ENCODE measurements at places on chromosomes 1 and 21.

GRCh38 chr1:245129319-245130240 lies 25.2 kb upstream of the KIF26B start:
- no peak for DNase-seq

DNA sequence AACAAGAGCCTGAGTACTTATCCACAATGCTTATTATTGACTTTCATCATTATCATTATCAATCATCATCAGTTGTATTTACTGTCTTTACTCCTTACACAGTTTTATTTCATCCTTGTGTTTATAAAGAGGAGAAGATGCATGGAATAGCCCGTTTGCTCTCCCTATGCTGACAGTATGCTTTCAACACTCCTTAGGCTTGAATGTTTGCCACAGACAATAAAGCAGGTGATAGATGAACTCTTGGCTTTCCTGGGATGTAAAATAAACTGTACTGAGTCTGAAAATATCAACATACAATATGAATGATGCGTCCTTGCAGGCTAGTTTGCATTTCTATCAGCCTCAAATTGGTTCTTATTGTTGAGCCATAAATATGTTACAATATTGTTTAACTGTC lies 891.8 kb upstream of the NCAM2 start:
- no peak for DNase-seq

- peak; percentile 84 for DNase-seq
These were observed 10.3 kb upstream of the FAM20B start for GRCh38 chr1:179015396-179015795.

DNA sequence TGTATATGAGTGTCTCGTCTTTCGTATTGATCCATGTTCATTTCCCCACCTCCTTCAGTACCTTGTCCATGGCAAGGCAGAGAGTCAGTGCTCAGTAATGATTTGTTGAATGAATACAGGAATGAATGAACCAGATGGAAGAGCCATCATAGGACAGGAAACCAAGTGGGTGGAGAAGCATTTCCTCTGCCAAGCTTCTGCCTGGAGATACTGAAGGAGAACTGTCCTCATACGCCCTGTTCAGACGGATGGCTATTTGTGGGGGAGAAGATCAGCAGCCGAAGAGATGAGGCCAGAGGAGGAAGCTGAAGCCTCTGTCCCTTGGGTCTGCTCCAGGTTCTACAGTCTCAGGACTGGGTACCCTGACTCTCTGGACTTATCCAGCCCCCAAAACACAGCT lies 5.8 kb downstream of the FAM43B start:
- no peak for DNase-seq

DNA sequence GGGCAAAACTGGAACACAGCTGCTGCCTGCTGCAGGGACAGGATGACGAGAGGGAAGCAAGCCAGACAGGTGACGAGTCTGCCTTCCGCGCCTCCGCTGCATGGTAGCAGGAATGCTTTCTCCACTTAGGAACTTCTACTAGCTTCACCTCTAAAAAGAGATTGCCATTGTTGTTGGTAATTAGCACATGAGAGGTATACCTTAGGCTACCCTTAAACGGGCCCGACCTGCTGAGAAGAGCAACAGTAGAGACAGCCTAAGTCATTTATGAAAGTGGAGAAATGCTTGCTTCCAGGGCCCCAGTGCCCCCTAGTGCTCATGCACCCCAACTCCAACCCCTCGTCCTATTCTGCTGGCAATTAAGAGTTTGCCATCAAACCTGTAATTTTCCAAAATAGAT lies 96.9 kb upstream of the AKT3 start:
- DNase-seq, result peak; percentile 24

DNA sequence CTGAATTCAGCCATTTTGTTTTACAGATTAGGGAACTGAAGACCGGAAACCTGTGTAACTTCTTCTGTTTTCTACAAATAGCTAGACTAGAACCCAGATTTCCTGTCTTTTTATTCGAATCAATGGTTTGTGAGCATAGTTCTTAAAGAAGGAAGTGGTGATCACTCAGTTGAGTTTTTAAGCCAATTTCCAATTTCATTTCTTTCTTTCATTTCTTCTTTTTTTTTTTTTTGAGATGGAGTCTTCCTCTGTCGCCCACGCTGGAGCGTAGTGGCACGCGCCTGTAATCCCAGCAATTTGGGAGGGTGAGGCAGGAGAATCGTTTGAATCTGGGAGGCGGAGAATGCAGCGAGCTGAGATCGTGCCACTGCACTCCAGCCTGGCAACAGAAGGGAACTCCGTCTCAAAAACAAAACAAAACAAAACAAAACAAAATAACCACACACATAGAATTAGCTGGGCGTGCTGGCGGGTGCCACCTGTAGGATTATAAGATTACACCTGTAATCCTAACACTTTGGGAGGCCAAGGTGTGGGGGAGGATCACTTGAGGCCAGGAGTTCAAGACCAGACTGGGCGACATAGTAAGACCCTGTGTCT lies 3.0 kb upstream of the MDM4 start:
- DNase-seq, result no peak

Measured in hematopoietic multipotent progenitor cell treated with erythropoietin and hydrocortisone succinate and interleukin-3 and kit ligand, for 8 days (in vitro differentiated cells).